NCI-H1092 (cell line): ENCODE measurements at places on chromosomes 11 and 22.

DNA sequence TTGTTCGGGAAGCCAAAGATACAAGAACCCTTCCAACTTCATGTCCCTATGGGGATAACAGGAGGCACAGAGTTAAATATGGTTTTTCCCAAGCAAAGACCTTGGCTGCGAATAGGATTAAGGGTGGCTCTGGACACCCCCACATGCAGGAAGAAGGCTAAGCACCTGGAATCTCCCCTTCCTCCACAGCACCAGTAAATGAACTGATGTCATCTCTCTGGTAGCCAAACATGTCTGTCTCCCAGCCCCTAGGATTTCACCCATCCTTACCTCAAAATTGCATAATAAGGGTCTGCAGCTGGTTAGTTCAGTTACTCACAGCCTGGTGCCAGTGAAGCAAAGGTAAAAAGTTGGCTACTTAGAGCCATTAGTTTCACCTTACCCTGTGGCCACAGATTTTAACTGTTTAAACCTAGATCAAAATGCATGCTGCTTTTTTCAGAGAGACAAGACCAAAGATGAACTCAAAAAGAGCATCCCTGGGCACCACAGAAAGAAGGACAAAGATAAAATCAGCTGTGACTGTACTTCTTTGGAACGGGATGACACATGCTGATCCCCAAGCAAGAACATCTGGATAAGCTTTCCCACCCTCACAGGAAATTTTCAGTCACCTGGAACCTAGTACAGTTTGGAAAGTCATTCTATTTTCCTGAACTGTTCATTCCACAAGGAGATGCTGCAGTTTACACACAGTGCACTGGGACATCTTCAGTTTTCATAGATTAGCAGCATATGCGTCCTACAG, 77.2 kb upstream of the AKIP1 start:
- DNase-seq, result no peak

- DNase-seq, result no peak
These were observed 120.3 kb downstream of the ETS1 start for GRCh38 chr11:128467041-128467440.

DNA sequence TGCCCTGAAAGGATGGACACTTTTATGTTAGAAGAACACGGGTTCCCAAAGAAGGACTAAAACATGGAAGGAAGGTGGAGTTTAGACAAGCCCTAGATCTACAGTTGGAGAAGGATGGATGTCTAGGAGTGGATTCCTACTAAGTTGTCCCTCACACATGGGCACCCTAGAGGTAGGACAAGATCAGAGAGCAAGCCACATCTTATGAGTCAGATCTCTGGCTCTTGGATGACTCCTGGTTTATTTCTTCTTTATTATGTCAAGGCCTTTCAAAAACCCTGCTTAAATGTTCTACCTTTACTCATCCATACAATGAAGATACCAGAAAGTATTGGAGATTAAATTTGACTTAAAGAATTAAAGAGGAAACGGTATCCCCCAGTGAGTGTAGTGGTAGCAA, 34.4 kb downstream of the PRCP start:
- DNase-seq, result no peak

GRCh38 chr11:117870103-117870952, 6.1 kb downstream of the FXYD6 start:
- peak; percentile 59 for DNase-seq

DNA sequence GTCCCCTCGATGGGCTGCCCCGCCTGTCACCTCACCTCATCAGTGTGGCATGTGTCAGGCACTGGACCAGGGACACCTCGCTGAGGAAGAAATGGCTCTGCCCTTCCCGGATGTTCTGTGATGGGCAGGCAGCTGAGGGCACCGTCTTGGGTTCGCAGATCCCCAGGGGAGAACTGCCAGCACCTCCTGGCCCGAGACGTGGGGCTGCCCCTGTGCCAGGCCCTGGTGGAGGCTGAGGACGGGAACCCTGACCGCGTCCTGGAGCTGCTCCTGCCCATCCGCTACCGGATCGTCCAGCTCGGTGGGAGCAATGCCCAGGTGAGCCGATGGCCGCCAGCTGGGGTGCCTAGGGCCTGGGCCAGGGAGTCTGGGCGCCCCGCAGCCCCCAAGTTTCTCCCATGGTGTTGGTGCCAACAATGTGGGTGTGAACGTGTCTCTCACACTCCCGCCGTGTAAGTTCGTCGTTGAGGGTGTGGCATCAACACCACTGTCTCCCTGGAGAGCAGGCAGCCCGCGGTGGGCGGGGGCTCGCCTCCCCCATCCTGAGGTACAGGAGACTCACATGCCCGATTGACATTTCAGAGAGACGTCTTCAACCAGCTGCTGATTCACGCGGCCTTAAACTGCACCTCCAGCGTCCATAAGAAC, 7.3 kb upstream of the GTSE1 start:
- no peak for DNase-seq

DNA sequence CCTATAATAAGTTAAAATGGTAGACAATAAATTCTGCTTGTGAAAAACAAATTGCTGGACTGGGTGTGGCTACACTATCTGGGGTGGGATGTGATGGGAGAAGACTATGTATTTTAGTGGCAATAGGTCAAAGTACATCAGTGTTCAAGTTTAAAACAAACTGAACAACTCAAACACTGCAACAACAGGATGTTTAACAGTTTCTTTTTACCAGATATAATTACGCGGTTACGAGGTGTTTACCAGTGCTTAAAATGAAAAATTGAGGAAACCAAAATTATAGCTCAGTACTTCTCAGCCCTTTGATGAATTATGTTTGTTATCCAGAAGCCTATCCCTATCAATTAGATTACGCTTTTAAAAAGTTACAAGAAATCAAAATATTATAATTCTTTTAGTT, 3.2 kb downstream of the PRDM10 start:
- DNase-seq, result no peak

DNA sequence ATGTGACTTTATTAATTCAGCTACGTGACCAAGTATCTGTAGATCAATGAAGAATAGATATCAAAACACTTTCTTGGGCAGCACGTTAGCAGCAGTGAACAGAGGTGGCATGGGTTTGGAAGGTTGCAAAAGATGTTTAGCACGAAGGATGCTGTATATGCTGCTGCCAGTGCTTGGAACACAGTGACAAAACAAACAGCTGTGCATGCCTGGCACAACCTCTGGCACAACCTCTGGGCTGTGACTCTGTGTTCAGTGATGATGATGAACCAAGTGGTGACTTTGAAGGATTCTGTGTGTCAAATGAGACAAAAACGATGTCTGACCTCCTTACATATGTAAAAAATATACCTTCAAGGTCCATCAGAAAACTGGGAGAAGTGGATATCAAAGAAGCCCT, 104.7 kb downstream of the TBC1D22A start:
- DNase-seq, result no peak

DNA sequence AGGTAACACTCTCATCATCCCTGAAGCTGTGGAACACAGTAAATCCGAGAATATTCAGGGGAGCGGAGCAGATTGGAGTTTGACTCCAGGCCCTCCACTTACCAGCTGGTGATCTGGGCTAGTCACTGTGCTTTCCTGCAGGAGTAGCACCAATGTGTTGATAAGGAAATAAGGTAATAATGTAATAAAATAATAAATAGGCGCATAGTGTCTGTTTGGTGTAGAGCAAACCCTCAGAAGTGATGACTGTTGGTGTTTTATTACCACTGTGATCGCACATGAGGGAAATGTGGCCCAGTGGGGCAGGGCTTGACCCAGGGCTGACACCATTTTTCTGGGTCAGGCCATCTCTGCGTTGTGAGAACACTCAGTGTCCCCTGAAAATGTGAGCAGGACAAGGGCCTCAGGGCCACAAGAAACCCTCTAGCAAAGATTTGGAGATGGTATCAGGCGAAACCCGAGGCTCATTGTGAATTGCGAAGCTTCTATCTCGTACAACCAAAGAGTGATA, 563.9 kb upstream of the B3GAT1 start:
- DNase-seq, result no peak

DNA sequence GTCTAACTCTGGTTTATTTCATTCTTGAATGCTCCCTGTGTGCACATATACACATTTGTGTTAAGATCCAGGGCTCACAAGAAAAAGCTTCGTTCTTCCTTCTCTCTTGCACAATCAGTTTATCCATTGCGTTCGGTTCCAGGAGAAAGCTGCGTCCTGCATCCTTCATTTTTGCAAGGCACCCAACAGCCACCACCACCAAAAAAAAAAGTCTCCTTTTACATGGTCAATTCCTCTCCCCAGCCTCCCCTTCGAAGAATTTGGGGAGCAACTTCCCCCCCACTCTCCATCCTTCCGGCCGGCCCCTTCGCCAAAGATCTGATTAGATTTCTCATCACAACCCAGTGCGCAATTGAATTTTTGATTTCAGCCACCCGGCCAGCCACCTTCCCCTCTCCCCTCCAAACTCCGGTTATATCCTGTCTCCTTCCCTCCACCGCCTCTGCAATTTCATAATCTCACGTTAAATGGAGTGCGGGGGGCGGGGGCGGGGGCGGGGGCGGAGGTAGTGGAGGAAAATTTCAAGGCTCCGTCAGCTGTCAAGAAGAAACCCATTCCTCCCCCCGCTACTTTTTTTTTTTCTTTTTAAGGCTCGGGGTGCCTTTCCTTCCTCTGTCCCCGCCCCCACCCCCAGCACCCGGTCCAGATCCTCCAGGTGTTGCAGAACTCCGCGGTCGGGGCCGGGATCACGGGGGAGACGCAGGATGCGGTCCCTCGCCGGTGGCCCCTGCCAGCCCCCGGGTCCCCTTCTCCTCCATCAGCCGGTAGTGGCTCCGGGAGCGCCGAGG, 1166.5 kb downstream of the LRRC4C start:
- peak; percentile 11 for DNase-seq

GRCh38 chr22:47294222-47294532, 531.7 kb downstream of the TBC1D22A start:
- DNase-seq, result no peak

DNA sequence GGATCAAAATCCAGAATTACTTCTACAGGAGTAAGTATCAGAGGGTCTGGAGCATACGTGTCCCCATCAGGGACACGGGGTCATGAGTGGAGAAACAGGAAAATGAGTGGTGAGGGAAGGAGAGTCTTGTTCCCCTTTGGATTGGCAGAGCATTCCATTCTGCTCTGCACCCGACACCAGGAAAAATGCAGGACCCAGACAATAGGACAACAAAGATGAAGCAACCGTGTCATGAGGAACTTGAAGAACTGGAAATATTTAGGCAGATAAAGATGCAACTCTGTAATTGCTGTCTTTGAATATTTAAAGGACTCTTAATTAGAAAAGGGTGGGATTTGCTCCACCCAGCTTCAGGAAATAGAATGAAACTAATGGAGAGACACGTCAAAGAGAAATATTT, 89.0 kb upstream of the BLID start:
- no peak for DNase-seq

DNA sequence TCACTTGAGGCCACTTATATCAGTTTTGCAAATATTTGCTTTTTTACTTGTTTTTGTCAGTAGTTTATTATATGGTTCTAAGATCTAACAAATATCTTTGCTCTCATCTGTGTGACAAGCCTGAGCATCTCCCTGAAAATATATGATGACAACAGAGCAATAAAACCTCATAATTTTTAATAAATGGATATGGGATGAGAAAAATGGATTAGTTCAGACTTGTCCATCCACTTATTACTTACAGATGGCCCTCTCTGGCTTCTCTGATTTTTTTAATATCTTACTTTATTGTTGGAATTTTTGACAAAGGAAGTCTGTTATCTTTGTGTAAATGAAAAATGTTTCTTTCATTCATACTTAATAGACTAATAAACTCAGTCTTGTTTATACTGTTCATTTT, 491.4 kb upstream of the RAG2 start:
- DNase-seq, result no peak

GRCh38 chr11:67433536-67434394, 3.7 kb downstream of the PTPRCAP start:
- no peak for DNase-seq

DNA sequence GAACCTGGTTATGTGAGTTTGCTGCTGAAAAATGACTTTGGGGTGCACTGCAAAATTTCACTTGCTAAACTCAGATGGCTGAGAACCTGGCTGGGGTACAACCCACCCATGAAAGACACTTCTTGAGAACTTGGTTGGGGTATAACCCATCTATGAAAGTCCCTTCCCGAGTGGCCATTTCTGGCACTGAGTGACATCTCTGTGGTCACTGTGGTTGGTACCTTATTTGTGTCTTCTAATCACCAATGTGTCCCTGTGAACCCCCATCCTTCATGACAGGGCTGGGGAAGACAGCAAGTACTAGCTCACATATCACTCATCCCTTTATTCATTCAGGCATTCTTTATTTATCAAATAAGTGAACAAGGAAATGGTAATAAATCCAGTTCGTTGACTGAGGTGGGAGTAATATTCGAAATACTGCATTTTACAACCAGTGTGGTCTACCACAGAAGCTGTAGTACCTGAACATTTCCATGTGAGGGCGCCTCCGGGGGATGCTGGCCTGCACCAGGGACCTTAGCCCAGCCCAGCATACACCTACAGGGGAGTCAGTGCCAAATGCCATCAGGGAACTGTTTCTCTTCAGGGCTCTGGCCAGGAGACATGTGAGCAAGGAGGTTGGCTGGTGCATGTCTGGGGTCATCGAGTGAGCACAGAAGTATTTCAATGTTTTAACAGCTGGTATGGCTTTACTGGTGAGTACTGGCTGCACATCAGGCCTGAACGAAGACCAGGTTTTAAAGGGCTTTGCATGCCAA, 122.1 kb downstream of the CSNK2A3 start:
- DNase-seq, result no peak

GRCh38 chr22:36565686-36566085, 36.7 kb upstream of the EIF3D start:
- DNase-seq, result no peak

GRCh38 chr11:68067991-68068390, 29.2 kb downstream of the TCIRG1 start:
- DNase-seq, result no peak

DNA sequence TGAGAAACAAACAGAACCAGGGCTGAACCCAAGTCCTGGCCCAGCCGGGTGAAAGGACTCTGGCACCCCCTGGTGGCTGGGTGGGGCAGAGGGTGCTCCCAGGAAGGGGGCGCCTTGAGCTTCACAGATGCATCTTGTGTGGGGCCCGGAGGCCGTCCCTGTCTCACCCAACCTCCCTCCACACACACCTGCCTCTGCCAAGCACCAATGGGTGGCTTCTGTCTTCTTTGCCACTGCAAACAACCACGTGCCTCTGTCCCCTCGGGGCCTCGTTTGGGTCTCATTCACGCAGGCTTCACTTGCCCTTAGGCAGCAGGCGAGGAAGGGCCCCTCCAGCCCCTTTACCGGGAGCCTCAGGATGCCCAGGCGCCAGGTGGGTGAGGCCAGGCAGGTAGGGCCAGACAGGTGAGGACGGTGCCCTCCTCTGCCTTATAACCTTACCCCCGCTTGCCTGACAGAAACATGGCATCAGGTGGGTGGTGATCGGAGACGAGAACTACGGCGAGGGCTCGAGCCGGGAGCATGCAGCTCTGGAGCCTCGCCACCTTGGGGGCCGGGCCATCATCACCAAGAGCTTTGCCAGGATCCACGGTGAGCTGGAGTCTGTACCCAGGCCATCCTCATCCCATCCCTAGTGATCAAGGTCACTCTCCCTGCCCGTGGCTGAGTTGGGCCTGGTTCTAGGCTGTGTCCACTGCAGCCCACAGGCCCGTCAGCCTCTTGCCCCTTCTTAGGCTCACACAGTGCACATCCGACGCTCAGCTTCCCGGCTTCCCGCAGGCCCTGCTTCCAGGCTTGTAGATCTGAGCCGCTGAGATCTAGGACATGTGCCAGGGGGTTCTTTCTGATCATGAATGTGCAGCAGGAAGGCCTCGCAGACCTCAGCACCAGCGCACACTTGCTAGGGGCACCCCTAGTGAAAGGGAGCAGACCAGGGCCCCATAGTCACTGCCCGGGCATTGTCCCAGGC, 17.2 kb downstream of the POLR3H start:
- DNase-seq, result no peak

- DNase-seq, result no peak
These were observed 20.2 kb upstream of the SPATA19 start for GRCh38 chr11:133865466-133865865.

- no peak for DNase-seq
These were observed 535.0 kb downstream of the TBC1D22A start for GRCh38 chr22:47297261-47298016.
